ENCODE measurements at places on chromosomes 4 and X.
A peak's percentile ranks its signal among the peaks of the same experiment; 100 is the strongest.

DNA sequence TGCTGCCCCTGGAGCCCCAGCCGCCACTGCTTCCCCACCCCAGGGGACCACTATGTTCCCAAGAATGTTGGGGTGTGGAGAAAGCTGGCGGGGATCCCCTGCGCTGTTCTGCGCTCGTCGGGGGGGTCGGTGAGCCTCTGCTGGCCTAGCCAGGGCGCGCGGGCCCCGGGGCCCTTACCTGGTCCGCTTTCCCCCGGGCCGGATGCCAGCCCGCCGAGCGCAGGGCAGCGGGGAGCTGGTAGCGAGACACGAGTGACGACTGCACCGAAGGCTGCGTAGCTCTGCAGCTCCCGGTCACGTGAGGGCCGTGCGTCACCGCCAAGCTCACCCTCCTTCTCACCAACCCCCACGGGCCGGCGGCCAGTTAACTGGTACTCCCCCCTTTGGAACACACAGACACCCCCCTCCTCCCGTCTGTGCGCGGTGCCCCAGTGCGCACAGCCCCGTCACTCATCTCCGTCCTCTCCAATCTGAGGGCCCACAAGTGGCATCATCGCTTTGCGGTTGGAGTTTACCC lies at the start of gene BEX1:
BEX1 (minus strand) TSS at position 254 of the 517 bp plus-strand sequence. CDS start 897 bp downstream, outside the sequence.
- DNase-seq = no peak

DNA sequence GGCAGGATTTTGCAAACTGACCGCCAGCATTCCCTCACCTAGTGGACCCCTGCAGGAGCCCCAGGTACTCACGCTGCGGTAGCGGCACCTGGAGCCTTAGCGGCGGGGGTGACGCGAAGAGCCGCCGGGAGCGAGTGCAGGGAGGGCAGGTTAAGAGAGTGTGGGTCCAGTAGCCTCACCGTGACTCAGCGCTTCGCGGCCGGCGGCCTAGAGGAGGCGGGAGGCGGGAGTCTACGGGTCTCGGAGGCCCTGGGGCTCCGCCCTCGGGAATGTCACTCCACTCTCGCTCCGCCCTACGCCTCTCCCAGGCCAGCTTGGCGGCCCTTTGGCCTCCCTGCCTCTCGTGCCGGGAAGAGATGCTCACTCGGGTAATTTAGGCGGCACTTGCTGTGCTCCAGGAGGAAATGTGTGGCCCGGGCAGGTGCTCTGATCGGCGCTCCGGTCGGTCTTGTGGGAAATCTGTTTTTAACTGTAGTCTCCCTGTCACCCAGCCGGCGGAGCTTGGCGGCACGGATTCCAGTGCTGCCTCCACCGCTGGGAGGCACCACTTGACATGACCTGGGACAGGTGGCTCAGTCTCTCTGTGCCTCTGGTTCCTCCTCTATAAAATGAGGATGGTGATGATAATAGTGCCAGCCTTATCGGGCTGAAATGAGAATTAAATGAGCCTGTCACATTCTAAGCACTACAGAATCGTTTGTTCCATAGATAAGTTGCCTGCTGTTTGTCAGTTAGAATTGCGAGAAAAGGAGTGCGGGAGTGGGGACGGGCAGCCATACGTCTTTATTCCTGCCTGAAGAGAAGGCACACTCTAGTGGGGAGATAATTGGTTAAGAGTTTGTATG lies at the start of gene PIR:
PIR (minus strand) TSS at position 216 of the 845 bp plus-strand sequence. CDS start 2,076 bp downstream, outside the sequence.
- DNase-seq = peak; percentile 2

DNA sequence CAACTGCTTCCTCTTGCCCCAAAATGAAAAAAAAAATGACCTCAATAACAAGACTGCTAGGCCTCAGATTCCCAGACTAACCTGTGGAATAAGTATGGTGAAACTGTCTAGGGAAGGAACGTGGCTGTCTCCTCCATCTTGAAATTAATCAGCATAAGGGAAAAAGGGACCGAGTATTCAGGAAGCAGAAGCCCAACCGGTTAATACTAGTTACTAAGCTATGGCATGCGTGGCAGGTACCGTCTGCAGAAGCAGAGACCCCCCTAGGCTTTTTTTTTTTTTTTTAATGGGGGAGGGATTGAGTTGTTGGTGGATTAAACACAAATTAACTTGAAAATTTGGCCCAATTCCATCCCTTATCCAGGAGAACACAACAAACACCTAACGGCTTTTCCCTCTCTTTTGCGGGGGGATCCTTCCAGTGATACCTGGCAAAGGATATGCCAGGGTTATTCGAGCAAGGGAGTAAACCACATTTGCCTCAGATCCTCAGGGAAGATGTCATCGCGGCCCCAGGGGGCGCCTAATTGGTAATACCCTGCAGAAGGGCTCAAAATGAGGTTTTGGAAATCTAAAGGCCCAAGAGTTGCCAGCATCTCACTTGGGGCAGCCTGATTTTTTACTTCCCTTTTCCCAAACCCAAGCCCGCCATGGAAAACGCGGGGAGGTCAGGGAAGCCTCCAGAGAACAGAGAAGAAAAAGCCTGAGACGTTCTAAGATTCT lies 893 bp downstream of the RLIM start:
- no peak for DNase-seq

DNA sequence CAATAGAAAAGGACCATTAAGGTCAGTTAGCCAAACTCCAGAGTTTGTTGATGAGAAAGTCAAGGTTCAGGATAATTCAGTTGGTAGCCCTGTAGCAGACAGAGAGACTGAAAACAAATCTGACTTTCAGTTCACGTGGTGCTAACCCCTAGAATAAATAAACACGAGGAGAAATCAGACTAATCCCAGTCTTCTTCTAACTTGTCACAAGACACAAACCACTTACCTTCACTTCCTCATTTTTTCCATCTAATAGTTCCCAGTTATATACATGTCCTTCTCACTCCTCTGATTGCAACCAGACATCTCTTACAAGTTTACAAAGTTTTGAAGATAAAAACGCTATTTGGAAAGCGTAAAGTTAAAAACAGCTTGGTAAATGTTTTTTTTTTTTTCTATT lies 7.7 kb downstream of the TLR7 start:
- no peak for DNase-seq

GRCh38 chr4:180426938-180427337 lies 1816.3 kb upstream of the TENM3 start:
- DNase-seq = no peak

GRCh38 chrX:69988955-69989394 lies 60.8 kb downstream of the AWAT2 start:
- peak; percentile 0 for DNase-seq

GRCh38 chrX:114051667-114052315 lies 532.1 kb upstream of the HTR2C start:
- DNase-seq = no peak

- DNase-seq = no peak
Observed at GRCh38 chr4:47746122-47746521, 91.7 kb downstream of the CORIN start.

GRCh38 chr4:53730031-53730805 lies 138.9 kb upstream of the LNX1 start:
- DNase-seq = no peak

DNA sequence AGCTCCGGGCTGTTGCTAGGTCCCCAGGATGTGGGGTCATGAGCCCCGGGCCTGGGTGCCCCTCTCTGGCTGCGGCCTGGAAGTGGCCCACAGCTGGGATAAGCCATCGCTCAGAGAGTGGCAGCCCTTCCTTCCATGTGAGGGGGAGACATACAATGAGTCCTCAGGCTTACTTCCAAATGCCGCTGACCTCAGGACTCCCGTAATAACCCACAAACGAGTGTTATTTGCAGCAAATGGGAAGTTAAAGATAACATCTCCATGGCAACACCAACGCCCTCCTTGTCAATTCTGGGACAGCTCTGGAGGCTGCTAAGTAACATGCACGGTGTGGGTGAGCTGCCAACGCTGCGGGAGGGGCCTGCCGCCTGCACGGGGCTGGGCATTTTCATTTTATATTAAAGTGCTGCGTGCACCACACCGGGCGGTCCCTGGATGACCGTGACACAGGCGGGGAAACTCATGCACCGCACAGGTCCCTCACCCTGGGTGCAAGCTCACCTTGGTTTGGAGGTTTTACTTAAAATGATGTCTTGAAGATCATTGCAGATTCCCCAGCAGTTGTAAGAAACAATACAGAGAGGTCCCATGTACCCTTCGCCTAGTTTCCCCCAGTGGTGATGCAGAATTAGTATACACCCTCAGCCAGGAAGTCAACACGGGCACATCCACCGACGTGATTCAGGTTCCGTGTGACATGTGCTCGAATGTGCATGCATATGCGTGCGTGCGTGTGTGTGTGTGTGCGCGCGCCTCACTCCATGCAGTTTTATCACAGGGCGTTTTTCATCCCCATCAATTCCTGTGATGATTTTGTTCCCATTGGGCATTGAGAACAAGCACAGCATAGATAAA lies 79.4 kb downstream of the ABLIM2 start:
- DNase-seq = no peak

DNA sequence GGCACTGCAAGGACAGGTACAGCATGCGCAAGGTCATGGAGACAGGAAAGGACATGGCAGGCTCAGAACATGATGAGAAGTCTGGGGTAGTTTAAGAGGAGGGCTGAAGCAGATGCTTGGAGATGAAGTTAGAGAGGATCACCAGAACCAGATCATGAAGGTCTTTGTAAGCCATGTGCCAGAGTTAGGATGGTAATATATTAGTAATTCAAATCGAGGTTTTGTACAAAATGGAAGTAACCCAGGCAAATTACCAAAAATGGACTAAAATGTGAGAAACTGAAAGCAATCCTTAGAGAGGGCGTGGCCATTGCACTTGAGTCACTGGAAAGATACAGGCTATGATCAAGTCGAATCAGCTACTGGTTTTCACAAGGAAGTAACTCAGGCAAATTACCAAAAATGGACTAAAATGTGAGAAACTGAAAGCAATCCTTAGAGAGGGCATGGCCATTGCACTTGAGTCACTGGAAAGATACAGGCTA lies 13.5 kb downstream of the RXFP1 start:
- DNase-seq = no peak

DNA sequence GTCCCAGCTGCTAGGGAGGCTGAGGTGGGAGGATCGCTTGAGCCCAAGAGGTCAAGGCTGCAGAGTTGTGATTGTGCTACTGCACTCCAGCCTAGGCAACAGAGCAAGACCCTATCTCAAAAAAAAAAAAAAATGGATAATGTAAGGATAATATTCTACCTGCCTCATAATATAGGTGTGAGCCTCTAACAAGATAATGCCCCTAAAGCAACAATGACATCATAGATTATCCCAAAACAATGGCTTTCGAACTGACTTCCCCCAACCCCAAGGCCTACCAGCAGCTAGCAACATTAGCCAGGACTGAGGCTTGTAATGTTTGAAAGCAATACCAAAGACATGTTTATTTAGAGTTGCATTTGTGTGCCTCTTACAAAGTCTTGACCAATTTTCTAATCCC lies 33.9 kb upstream of the ATP6AP2 start:
- no peak for DNase-seq

- DNase-seq = no peak
Observed at GRCh38 chr4:76898385-76898692, 395 bp upstream of the SOWAHB start.

DNA sequence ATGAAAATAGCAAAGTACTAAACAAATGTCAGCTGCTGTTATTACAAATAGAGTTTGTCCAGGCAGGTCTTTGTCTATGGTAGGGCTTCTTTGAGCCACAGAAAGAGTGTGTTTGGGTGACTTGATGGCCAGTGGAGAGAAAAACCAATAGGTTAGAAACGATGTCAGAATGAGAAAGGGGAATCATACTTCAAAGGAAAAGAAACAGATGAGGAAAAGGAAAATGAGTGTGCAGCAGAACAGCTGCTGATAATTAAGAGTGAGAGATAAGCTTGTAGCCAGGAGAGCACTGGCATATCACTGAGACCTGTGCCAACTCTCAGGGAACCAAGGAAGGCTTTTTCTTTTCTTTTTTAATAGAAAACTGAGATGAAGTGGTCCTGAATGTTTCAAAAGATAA lies 257.2 kb downstream of the ARHGAP24 start:
- DNase-seq = no peak

- no peak for DNase-seq
Observed at GRCh38 chrX:45524296-45524695, 323.6 kb upstream of the DIPK2B start.

GRCh38 chr4:139691-140090 lies 15.4 kb downstream of the ZNF718 start:
- DNase-seq = no peak

GRCh38 chr4:164876700-164877324 lies at the start of gene APELA:
APELA (plus strand) TSS chr4:164877178; CDS start chr4:164877332, 154 bp downstream.
- no peak for DNase-seq

GRCh38 chrX:103727115-103727514 lies 16.4 kb downstream of the TMEM31 start:
- no peak for DNase-seq

GRCh38 chr4:102268355-102268754 lies 76.9 kb downstream of the SLC39A8 start:
- no peak for DNase-seq

DNA sequence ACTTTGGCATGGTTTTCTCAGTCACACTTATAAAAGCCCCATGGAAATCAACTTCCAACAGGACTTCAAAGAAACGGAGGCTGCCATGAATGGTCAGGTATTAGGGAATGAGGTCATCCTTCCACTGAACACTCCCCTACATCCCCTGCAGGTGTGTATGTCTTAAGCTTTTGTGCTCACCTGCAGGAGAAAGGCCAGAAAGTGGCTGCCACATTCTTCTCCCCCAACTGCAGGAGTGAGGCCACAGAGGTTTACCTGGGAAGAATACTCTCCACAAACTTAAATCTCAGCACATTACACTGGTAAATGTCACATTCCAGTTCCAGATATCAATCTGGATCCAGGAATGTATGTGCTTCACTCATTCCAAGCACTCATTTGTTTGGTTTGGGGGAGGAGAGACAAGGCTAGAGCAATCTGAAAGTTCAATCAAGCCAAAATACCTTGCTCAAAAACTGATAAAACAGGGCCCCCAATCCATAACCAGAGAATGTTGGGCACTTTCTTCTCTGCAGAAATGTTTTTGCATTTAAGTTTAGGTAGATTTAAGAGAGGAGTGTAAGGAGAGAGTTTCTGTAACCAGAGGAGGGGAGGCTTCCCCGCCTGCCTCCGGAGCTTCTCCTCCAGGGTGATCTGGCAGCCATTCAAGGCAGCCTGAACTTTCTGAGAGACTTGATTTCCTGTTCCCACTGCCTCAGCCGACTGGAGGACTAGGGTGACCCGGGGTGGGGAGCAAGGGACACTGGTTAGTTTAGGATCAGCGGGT lies 15.4 kb downstream of the FAM9C start:
- no peak for DNase-seq

GRCh38 chr4:1882850-1883271 lies 11.7 kb downstream of the NSD2 start:
- DNase-seq = no peak

DNA sequence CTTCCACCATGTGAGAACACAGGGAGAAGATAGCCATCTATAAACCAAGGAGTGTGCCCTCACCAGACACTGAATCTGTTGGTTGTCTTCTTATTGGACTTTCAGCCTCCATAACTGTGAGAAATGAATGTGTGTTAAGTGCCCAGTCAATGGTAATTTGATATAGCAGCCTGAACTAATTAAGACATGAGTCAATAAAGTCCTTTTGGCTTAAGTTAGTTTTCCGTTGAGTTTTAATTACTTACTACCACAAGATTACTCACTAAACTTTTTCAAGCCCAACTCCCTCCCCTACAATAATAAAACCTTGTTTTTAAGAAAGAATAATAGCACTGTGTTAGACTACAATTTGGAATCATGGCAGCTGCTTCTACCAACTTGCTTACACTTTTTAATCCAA lies 324.2 kb downstream of the PCDH19 start:
- no peak for DNase-seq

GRCh38 chr4:11743236-11743635 lies 314.5 kb upstream of the HS3ST1 start:
- no peak for DNase-seq

- no peak for DNase-seq
Observed at GRCh38 chr4:13329963-13330362, 154.2 kb downstream of the RAB28 start.

Measured in stimulated activated CD8-positive, alpha-beta memory T cell treated with anti-CD3 and anti-CD28 coated beads, Interleukin-15, amount 100 ng/mL, for 1 hour (primary cell).